ENCODE measurements at places on chromosomes 3 and 15. TPM values are rescaled to one million over a fixed set of nuclear protein-coding genes. Genes with fewer than 3 reads are reported as not detected.

Gene SEMA7A
- 2.6 TPM for total RNA-seq

Gene ZBBX
- not detected for total RNA-seq

Gene ITIH4
- 0.82 TPM for total RNA-seq

Gene AMT
- total RNA-seq, result 0.60 TPM

Gene TXNRD3
- total RNA-seq, result 10.6 TPM

Gene CLSTN2
- 0.82 TPM for total RNA-seq

Gene TP63
- total RNA-seq, result not detected

Gene TTC23
- 26.8 TPM for total RNA-seq

Gene CCDC9B
- 38.0 TPM for total RNA-seq

Gene KLHL18
- 18.3 TPM for total RNA-seq

Gene GP5
- total RNA-seq, result not detected

Gene GMPPB
- total RNA-seq, result 42.8 TPM

Gene TTLL13
- not detected for total RNA-seq

Gene C2CD4A
- total RNA-seq, result not detected

Gene FETUB
- total RNA-seq, result not detected

Gene CYP1A2
- total RNA-seq, result not detected

Gene BTD
- total RNA-seq, result 18.1 TPM

Gene ISLR
- total RNA-seq, result 87.3 TPM

Gene C15orf39
- total RNA-seq, result 2.3 TPM

Gene UNC13C
- not detected for total RNA-seq

Gene BUB1B
- 2.9 TPM for total RNA-seq

Gene GRK7
- total RNA-seq, result under 0.01 TPM

Gene CFAP100
- total RNA-seq, result not detected

Gene TICRR
- total RNA-seq, result 0.35 TPM

Gene LEKR1
- total RNA-seq, result 0.47 TPM

Gene COL7A1
- total RNA-seq, result 11.2 TPM

Gene FAM3D
- total RNA-seq, result not detected

Gene SOX2
- not detected for total RNA-seq

Gene STAC
- total RNA-seq, result 17.5 TPM

Gene APOD
- total RNA-seq, result 0.08 TPM

Gene TAGLN3
- total RNA-seq, result 0.38 TPM

Gene FBXL22
- not detected for total RNA-seq

Gene CHL1
- total RNA-seq, result not detected

Gene MEX3B
- 2.6 TPM for total RNA-seq

Gene AGTR1
- total RNA-seq, result 1.9 TPM

Gene CYP8B1
- total RNA-seq, result not detected

Gene CHRNB4
- total RNA-seq, result not detected

Gene GOLGA8S
- not detected for total RNA-seq

Gene FAM81A
- not detected for total RNA-seq

Gene EPHB1
- 0.59 TPM for total RNA-seq

Gene SEMA6D
- 14.9 TPM for total RNA-seq

Gene BBX
- 29.0 TPM for total RNA-seq

Measured in smooth muscle cell of the coronary artery (primary cell).